ENCODE measurements at places on chromosomes 3 and 15.

DNA sequence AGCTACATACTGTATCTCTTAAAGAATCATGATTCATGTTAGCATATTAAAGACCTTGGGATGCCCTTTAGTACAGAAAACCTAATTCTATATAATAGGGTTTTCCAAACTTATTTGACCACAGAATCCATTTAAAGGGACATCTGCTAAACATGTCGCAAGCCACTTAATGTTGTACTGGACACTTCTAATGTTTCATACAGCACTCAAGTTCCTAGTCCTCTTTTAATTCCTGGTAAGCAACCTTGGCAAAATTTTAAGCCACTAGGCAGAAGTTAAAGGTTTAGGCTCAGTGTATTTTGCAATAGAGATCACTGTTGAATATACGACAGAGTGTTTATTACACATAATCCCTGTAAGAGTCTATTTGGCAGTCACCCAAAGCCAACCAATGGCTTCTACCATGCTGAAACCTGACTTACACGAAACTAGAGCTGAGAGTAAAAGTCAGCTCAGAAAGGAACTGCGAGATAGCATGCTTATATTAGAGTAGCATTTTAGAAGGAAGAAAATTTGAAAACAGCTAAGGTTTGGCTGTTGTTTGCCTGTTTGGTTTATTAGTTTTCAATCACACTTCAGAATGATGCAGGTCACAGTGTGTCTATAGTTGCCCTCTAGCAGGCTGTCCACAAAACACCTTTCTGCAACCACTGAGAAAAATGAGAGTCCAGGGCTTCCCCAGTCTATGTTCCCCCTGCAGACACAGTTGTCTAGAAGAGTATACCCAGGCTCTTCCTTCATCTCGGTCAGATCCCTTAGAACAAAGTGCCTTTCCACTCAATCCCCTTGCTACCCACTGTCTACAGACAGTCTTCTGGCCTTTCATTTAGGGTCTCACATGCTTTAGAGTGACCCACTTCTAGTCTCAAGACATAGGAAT is 104.4 kb downstream of the FMN1 start:
- DNase-seq: peak; percentile 89

- no peak for DNase-seq
Measured at GRCh38 chr3:20125897-20126296, 60.1 kb downstream of the SGO1 start.

GRCh38 chr3:68287101-68287500 is 632.7 kb upstream of the SUCLG2 start:
- DNase-seq: no peak

- DNase-seq: no peak
Measured at GRCh38 chr3:38347421-38348200, 1.0 kb downstream of the XYLB start.

DNA sequence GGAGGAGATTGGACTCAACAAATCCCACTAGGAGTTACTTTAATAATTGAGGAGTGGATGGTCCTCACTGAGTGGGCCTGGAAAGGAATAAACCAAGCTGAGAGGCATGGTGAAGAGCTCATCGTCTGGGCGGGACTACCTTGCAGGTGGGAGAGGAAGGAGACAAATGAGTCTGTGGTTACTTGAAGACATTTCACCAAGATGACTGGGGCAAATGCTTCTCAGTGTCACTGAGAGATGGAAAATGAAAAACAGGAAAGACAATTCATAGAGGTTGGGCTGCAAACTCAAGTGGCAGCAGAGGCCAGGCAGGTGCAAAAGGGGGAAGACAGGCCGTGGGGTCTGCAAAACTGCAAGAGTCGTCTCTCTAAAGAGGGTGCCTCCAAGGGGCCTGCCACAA is 1.5 kb upstream of the ARHGAP31 start:
- DNase-seq: no peak

GRCh38 chr3:19439944-19440343 is 291.6 kb downstream of the KCNH8 start:
- no peak for DNase-seq

DNA sequence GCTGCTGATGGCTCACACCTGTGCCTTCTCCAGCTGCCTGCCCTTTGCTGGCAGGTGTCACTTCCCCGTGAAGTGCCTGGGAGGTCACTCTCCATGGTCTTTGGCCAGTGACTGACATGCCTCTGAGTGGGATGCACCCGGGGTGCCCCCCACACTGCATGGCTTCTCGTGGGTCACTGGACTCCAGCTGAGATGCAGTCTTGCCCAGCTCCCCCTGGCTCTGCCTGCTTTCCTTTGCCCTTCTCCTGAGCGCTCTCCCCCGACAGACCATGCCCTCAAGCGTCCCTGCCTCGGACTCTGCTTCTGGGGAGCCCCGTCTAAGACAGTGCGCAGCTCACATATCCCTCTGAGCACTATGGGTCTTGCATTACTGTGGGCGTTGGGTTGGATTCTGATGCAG is 14.4 kb downstream of the FBLN2 start:
- no peak for DNase-seq

- DNase-seq: no peak
Measured at GRCh38 chr3:88469216-88469615, 319.5 kb downstream of the C3orf38 start.

DNA sequence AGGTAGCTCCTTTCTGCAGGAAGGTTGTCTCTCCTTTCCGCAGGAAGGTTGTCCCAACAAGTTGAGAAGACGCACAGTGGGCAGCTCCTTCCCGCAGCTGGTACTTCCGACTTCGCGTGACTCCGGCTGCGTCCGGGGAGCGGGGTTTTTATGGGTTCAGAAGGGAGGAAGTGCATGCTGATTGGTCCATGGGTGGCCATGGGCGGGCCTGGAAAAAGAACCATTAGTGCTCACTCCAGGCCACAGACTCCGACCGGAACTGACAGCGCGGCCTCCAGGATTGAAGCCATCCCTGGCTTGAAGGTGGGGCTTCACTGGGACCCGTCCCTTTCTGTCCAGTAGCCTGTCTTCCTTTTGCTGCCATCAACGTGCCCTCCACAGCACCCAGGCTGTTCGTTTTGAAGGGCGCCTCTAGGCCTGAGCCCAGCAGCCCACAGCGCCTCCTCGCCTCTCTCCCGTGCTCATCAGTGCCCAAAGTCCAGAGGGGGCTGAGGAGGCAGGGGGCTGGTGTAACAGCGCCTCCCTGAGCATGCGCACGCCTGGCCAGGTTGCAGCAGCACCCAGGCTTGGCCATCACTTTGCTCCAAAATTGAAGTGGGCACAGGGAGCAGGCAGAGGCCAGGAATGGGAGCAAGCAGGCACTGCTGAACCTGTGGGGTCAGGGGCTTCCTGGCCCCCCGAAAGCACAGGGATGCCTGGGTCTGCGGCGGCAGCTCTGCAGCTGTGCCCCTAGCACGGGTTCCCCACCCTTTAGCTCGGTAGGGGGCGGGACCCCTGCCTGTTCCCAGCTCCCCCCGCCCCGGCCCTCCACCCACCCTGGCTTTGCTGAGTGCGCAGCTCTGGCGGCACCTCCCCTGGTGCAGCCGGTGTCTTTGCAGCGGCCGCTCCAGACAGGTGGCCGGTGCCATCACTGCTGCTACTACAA is 330.6 kb upstream of the MCTP2 start:
- no peak for DNase-seq

GRCh38 chr15:25901811-25902605 is 38.9 kb upstream of the ATP10A start:
- DNase-seq: no peak

GRCh38 chr15:41936155-41936554 is 36.2 kb downstream of the EHD4 start:
- no peak for DNase-seq

- DNase-seq: no peak
Measured at GRCh38 chr3:60304112-60304511, 947.1 kb downstream of the FHIT start.

DNA sequence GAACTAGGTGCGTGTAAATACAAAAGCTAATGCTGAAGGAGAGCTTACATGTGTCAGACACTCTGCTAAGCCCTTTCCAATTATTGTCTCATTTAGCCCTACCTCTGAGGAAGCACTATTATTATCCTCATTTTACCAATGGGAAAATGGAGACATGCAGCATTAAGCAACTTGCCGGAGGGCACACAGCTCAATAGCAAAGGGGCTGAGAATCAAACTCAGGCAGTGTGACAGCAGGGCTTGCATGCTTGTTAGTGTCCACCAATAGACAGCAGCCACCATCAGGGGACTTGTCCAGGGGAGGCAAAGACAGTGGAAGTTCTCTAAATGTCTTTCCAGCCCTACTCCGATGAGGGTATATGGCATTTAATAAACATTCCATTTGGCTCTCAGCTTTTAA is 548.6 kb downstream of the MAGI1 start:
- DNase-seq: no peak

DNA sequence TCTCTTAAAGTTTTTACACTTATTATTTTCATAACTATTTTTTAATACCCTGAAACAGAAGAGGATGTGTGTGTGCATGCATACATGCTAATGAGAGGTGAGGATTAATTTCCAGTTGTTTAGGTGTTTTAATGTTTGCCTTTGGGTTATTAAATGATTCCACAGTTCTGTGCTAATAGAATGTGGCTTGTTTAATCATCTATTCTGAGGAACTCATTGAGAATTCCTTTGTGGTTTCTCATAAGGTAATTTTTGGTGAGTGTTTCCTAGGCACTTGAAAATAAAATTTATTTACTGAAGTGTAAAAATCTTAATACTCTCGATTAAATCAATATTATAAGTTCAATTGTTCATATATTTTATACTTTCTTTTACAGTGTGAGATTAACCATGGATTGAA is 38.0 kb downstream of the STAC start:
- DNase-seq: no peak

GRCh38 chr3:57923752-57924151 is 84.5 kb upstream of the FLNB start:
- no peak for DNase-seq

DNA sequence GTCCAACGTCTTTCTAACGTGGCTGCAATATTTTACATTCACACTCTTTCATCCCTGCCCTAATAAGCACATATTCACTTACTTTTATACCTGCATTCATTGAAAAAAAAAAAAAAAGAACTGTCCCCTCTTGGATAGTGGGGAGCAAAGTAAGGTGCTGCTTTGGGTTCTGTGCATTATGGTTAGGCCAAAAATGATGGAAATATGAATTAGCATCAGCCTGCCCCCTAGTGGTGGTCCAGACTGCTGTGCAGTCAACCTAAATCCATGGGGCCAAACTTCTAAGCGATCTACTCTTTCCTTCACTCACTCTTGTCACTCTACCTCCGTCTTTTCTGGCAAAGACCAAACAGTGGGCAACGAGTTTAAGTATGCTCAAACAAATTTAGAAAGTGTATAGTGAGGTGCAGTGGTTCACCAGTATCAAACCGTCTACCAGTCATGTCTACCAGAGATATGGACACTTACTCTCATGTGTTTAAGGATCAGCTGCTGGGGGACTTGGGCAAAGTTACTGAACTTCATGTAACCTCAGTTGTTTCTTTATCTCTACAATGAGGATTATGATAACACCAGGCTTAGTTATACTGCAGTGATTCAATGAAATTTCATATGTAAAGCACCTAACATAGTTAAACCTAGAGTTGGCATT is 61.5 kb upstream of the GRM7 start:
- peak; percentile 54 for DNase-seq

GRCh38 chr3:15097891-15098290 is 1.1 kb downstream of the RBSN start:
- DNase-seq: peak; percentile 65

GRCh38 chr3:38989917-38990510 is 61.7 kb downstream of the SCN11A start:
- no peak for DNase-seq

- no peak for DNase-seq
Measured at GRCh38 chr3:133535971-133536881, 37.3 kb upstream of the CDV3 start.

GRCh38 chr3:179168918-179169317 is 20.8 kb downstream of the PIK3CA start:
- no peak for DNase-seq

DNA sequence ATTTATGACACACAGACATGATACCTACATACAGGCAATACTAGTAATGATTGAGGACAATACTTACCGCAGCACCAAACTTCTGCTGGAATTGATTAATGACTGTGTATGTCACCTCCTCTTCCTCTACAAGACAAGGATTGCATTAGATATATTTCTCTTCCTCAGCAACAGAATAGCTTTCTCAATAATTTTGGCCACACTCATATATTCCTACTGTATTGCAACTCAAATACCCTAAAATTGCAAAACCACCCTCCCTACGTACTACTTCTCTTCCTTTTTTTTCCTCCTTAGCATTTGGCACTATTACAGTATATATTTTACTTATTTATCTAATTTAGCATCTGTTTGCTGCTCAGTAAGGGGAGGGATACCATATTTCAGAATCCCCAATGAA is 14.8 kb downstream of the EXD1 start:
- DNase-seq: peak; percentile 97

DNA sequence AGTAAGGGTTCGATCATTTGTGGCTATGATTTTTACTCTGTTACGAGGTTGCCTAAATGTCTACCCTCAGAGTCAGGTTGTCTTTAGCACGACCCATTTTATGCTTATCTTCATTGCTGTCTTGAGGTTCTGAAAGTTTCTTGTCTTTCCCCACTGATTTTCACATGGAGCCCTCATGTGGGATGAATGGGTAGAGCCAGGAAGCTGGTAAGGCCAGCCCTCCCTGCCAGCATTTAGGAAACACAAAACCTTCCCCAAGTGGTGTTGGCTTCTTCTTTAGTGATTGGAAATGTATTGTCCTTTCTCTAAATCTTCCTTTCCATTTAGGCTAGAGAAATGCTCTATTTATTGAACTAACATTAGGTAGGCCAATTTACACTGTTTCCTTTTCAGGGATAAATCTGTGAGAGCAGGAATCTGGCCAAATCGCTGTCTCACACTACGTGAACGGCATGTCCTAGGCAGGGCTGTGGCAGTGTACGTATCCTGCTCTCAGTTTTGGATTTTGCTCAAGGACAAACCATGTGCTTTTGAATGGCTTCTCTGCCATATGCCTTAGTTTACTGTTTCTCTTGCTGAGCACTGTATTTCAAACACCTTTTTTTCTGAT is 43.7 kb downstream of the MYZAP start:
- no peak for DNase-seq

GRCh38 chr3:113265231-113265630 is 53.9 kb downstream of the BOC start:
- no peak for DNase-seq

- peak; percentile 46 for DNase-seq
Measured at GRCh38 chr3:183911763-183912506, 27.3 kb upstream of the PARL start.

GRCh38 chr15:76664895-76665294 is 240.2 kb downstream of the SCAPER start:
- DNase-seq: no peak

GRCh38 chr3:111675846-111676210 is 80.7 kb upstream of the ZBED2 start:
- no peak for DNase-seq

GRCh38 chr3:65984975-65985374 is 53.7 kb downstream of the MAGI1 start:
- no peak for DNase-seq

Data from AML-193 (cell line).